HCEC 1CT (cell line): ENCODE measurements at places on chromosomes 3 and 15.

DNA sequence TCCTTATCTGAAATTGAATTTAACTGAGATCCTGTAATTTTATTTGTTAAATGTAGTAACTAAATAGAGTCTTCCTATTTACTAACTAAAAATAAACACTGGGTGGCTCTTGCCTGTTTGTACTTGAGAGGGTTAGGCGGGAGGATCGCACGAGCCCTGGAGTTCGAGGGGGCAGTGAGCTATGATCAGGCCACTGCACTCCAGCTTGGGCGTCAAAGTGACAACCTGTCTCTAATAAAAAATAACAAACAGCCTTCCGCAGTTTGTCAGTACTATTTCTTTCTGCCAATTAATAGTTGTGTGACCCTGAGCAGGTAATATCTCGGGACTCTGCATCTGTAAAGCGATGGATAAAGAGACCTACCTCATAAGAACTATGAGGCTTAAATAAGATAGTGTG is 768 bp upstream of the PDE12 start:
- no peak for DNase-seq

GRCh38 chr15:83283138-83283812 is 1.2 kb downstream of the BNC1 start:
- peak; percentile 49 for DNase-seq

- DNase-seq: peak; percentile 76
Observed at GRCh38 chr3:76438971-76439370, 600.9 kb upstream of the ROBO2 start.

- DNase-seq: no peak
Observed at GRCh38 chr3:160607826-160608225, 42.5 kb upstream of the KPNA4 start.

GRCh38 chr3:108959017-108959416 is 5.3 kb upstream of the GUCA1C start:
- no peak for DNase-seq

- peak; percentile 26 for DNase-seq
Observed at GRCh38 chr3:77460326-77460725, 420.4 kb downstream of the ROBO2 start.

DNA sequence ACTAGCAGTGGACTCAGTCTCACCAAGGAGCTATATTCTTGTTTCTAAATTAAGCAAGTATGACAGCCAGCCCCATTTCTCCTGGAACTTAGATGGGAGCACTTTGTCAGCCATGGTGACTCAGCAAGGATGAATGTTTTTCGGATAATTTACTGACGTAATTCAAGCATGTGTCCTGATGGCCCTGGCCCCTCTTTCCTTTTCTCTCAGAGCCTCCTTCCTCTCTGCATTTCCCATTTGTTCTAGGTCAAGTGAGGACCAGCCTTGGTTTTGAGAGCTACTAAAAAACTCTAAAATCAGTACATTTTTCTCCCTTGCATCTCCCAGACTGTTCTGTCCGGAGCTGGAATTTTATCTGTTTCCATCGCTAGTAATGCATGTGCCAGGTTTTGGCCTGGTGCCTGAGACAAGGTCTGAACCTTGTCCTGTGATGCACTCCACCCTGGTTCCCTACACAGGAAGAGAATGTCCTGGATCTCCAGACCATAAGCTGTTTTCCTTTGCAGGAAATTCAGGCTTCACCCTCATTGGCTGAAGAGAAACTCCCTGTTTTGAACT is 256.6 kb upstream of the ROPN1 start:
- DNase-seq: peak; percentile 81

DNA sequence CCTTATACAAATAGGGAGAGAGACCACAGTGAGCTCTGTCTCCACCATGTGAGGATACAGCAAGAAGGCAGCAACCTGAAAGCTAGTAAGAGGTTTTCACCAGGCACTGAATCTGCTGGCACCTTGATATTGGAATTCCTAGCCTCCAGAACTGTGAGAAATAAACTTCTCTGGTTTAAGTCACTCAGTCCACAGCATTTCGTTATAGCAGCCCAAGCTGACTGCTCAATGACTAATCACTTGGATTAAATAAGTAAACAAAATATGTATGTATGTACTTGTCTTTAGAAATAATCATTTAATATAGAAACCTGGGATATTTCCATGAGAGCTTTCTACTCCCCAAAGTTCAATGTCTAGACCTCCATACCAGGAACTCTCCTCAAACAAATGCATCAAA is 162.0 kb downstream of the IMPG2 start:
- DNase-seq: peak; percentile 23

- DNase-seq: no peak
Observed at GRCh38 chr3:50481992-50482391, 21.4 kb downstream of the CACNA2D2 start.

DNA sequence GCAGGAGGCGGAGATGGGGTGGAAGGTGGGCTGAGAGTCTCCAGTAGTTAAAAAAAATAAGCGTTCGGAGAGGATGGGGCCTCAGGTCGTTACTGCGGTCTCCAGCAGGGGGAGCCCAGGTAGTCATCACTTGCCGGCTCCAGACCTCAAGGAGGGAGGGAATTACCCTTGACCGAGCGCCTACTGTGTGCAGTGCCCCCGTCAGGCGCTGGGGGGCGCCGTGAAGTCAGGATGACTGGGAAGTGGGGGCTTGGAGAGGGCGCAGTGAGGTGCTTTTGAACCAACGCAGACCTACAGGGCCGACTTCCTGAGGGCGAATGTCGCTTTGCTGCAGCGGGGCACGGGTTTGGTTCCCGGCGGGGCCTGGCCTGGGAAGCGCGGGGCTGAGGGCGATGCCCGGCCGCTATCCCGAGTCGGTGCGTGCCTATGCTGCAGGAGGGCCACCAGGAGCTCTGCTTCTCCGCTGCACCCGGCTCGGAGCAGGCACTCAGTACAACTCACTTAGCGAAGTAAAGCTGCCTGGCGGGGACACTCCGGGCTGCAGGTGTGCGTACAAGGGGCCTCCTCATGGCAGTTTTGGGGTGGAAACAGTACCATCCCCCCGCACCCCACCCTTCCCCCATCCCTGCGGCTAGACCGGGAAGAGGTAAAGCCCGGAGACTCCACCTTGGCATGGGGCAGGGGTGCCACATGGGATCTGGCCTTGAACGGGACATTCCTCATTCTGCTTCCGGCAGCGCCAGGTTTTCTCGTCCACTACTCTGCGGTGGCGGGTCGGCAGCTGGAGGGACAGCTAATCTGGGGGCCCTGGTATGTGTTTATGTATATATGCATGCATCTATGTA is 79.8 kb downstream of the RHCG start:
- DNase-seq: peak; percentile 70

DNA sequence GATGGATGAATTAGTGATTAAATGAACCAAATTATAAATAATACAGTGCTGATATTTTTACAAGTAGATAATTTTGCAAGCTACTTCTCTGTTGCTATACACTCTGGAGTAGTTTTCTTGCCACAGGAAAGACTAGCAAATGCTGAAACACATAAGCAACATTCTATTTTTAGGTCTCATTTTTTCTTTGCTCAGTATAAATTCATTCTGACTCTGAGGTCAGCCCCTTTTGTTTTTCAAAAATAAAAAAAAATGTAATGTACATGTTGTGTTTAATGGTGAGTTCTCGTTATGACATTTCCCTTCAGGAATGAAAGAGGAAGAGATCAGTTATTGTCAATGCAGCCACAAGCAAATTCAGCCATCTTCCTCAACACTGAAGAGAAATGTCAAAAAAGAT is 24.9 kb downstream of the GJD2 start:
- no peak for DNase-seq

DNA sequence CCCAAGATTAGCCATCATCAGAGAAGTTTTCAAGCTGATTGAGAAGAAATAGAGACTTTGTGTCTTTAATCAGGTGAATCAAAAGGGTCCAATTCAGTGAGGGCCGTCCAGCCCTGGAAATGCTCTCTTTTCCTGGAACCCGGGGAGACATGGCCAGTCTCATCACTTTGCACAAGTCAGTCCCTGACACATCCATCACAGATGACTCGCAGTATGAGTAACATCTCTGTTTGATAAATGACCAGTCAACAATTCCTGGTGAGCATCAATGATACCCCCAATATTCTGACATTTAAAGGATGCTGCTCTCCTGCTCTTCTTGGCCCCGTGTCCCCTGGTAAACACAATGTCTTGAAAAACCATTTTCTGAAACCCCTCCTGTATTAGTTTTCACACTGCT is 26.7 kb downstream of the C3orf20 start:
- no peak for DNase-seq

DNA sequence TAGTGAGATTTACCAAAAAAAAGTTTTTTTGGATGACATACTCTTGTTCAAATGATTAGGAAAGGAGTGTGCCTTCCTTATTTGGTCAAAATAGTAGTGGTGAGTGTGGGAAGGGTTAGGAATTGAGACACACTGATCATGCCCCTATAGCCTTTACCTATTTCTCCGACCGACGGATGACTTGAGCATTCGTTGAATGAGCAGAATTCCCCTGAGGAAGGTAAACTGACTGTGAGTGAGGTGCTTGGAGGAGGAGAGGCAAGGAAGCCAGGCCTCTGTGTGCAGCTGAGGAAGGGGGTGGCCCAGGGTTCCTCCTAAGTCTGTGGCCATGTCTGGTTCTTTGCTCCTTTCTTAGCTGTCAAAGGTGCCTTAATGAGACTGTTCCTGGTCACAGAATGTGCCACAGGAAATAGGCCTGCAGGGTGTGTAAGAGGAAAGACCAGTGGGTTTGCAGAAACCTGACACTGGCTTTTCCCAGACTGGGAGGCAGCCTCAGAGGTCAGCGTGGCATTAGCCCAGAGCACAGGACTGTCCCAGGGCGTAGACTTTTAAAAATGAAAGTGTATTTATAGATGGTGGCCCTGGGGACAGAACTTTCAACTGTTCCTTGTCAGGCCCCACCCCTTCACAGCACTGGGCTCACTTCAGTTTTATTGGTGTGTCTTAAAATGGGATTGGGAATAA is 307.7 kb upstream of the C2CD4B start:
- DNase-seq: peak; percentile 33

- no peak for DNase-seq
Observed at GRCh38 chr3:7588236-7588635, 727.3 kb downstream of the GRM7 start.

DNA sequence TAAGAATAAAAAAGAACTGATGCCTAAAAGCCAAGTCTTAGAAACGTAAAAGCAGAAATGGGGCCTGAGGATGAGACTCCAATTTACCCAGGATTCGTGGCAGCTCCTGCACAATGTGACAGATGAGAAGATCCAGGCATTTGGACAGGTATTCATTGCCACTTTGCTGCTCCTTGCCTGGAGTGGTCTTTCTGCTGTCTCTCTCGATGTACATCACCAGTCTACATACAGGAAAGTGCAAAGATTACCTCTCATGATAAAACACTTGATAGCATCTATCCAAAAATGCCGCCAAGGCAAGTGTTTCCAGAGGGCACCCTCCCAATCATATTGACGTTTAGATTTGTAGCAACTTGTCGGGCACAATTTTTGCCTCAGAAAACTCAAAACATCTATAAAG is 244.3 kb downstream of the ULK4 start:
- DNase-seq: no peak

GRCh38 chr3:29410660-29411405 is 130.0 kb downstream of the RBMS3 start:
- no peak for DNase-seq

- DNase-seq: no peak
Observed at GRCh38 chr3:191391861-191392808, 61.8 kb upstream of the UTS2B start.

DNA sequence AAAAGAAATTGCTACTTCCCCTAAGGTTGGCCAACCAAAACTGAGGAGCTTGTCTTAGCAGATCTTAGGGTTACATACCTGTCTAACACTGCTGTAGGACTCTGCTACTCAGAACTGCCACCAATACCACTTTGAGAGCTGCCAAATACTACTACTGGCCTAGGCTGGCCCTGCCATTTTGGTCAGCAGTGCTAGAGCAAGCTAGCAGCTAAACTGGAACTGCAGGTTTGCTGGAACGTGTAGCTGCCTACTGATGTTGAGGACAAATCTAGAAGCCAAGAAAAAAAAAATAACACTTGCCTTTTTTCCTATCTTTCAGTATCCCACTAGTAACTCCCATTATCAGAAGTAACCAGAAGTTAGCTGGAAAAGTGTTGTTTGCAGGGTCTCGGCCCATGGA is 387.4 kb downstream of the RBMS3 start:
- DNase-seq: no peak

DNA sequence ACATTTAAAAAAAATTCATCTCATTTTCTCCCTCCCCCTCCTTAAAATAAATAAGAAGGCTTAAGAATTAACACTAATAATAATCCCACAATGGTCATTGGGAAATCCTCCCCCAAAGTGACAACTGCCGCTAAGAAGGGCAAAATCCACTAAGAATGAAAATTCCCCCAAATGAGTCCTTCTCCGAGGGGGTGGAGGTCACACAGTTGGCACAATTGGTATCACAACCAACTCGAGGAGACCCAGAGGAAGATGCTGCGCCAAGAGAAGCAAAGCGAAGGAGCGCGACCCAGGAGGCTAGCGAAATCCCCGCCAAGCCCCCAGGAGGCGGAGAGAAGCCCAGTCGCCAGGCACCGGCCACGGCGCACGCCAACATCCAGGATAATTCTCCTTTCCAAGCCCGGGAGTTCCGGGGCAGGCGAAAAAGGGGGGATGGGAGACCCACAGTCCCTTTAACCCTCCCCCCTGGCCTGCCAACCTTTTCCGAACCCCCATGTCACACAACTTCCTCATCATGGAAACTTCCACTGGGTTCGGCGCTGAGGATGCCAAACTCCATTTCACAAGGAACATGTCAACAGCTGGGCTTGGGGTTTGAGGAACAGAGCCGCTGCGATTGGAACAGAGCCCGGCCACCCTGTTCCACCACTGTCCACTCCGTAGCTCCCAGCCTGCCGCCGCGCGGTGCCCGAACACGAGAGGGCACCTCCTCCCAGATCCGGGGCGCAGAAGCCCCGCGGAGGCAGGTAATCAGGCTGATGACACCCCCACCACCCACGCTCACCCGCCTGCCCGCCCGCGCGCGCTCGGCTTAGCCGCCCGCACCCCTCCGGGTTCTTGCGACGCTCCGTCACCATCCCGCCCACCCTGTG is 668 bp downstream of the THRB start:
- peak; percentile 75 for DNase-seq

DNA sequence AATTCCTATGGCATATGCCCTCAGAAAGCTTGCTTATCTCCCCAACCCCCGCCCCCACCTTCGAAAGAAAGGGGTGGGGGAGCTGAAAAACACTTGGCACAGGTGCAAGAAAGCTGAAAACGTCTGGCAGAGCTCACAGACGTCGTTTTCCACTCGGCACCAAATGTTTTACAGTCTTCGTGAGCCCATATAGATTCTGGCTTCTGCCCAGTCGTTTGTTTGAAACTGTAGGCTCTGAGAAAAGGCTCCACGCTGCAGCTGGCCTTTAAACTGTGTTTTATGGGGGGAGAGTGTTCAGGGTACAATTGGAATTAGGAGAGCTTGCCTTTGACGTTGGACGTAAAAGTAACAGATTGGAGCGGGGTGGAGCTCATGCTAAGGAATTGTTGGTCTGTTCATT is 130.3 kb downstream of the MDFIC2 start:
- no peak for DNase-seq

GRCh38 chr15:60351066-60351465 is 46.7 kb downstream of the ANXA2 start:
- DNase-seq: no peak
